ENCODE measurements at places on chromosomes 11 and 22.

GRCh38 chr11:93524858-93525257 lies 18.3 kb downstream of the SMCO4 start:
- DNase-seq, result no peak

GRCh38 chr22:45334068-45334467 lies 24.3 kb downstream of the FAM118A start:
- no peak for DNase-seq

GRCh38 chr11:128570632-128571031 lies 16.7 kb downstream of the ETS1 start:
- DNase-seq, result no peak

DNA sequence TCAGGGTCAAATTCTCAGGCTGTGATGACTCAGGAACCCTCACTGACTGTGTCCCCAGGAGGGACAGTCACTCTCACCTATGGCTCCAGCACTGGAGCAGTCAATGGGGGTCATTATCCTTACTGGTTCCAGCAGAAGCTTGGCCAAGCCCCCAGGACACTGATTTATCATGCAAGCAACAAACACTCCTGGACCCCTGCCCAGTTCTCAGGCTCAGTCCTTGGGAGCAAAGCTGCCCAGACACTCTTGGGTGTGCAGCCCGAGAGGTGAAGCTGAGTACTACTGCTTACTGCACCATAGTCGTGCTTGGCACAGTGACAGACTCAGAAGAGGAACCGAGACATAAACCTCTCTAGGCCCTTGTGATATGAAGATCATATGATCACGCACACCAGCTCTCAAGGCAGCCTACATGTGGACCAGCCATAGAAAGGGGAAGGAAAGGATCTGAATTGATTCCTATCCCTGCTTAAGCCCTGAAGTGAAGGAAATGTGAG lies 58.2 kb downstream of the ZNF280B start:
- DNase-seq, result peak; percentile 37

DNA sequence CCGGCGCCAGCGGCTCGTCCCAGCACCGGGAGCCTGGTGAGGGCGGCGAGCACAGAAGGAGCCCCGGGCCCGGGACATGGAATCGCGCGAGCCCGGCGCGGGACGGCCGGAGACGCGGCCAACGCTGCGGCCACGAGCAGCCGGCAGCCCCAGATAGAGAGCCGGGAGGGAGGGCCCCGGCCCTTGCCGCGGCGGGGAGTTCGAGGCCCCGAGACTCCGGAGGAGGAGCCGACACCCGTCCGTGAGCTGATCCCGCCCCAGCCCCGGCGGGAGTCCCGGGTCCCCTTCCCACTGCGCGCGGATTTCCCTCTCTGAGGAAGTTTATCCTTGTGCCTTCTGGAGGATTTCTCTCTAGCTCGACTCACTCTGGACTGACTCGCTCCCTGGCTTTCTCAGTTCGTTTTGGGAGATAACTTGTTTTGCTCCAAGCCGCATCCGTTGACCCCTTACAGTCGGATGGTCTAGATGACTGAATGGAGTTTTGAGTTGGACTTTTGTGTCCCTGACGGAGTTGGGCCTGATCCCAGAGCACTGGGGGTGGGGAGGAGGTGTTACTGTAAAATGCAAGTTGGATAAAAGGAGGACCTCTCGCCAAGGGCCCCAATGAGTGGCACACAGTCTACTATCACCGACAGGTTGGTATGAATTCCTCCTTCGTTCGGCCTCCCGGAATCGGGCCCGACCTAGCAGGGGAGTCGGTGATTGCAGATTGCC lies 585 bp downstream of the ARHGEF12 start:
- DNase-seq, result no peak

GRCh38 chr11:66131937-66132632 lies 62.0 kb downstream of the PACS1 start:
- no peak for DNase-seq

DNA sequence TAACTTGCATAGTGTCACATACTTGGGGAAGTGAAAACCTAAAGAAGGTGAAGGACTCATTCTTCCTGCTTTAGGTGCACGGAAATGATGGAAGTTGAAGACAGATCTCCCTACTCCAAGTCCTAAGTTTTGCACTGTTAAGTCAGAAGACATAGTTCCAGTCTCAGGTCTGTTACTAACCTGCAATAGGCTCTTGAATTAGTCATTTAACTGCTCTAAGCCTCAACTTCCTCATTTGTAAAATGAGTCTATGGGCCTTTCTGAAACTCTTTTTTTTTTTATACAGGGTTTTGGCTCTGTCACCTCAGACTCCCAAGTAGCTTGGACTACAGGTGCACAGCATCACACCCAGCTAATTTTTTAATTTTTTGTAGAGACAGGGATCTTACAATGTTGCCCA lies 30.8 kb upstream of the POU2AF1 start:
- no peak for DNase-seq

DNA sequence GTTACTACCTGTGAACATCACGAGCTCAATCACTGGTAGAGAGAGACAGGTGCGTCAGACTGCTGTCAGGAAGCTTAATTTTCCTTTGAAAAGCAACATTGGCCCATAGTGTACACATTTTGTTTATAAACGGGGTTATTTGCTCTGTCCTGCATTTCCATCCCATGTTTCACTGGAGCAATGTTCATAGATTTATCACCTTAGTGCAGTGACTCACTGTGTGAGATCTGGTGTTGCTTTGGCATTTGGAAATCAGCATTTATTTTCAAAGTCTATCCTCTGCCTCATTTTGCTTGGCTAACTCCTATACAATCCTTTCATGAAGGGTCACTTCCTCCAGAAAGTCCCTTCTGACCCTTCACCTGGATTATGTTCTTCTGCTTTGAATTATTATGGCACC lies 529.1 kb downstream of the NELL1 start:
- DNase-seq, result no peak

DNA sequence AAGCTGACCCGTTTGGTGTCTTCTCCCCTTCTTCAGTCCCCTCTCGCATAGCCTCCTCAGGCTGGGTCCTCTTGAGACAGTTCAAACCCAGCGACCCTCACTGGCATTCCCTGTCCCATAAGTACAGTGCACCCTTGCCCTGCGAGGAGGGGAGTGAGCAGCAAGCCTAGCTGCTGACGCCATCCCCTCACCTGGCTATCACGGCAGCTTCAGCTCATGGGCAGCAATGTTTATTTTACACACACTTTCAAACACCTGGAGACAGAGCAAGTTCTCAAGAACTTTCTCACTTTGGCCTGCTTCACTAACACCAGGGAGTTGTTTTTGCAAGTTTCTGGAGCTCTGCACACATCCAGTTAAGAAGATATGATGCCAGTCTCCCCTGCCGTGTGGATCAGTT lies 189.6 kb upstream of the E2F8 start:
- DNase-seq, result no peak

DNA sequence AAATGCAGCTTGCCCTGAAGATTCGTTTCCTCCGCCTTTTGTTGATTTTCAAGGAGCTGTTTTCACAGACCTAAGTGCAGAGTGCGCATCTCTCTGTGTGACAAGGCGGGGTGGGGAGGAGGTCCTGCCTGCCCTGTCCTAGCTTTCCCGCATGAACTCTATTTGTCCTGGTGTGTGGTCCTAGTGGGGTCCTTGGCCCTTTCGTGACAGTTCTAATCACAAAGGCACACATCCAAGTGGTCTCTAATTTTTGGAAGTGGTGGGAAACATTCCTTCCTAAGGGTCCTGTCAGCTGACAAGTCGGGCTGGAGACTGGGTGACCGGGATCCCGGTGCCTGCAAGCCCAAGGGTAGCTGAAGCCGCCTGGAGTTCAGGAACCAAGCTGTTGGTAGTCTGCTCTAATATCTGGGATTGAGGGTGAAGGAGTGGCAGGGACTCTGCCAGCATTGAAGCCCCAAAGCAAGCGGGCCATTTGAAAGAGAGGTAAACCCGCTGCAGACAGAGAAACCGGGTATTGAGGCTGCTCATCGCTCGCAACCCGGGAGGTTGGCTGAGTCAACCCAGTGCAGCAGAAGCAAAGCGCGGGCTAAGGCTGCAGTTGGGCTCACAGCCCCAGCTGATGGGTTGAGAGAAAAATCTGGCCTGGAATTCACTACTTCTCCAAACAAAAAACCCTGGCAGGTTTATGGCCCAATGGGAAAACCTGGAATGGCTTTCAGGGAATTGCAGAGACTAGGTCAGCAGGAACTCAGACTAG lies 28.1 kb upstream of the FBXO3 start:
- DNase-seq, result peak; percentile 16

- no peak for DNase-seq
Measured at GRCh38 chr11:119175493-119176077, 7.1 kb downstream of the NLRX1 start.

GRCh38 chr11:82890936-82891335 lies 9.3 kb downstream of the PRCP start:
- no peak for DNase-seq

GRCh38 chr11:66883016-66883965 lies 26.4 kb downstream of the LRFN4 start:
- peak; percentile 86 for DNase-seq

DNA sequence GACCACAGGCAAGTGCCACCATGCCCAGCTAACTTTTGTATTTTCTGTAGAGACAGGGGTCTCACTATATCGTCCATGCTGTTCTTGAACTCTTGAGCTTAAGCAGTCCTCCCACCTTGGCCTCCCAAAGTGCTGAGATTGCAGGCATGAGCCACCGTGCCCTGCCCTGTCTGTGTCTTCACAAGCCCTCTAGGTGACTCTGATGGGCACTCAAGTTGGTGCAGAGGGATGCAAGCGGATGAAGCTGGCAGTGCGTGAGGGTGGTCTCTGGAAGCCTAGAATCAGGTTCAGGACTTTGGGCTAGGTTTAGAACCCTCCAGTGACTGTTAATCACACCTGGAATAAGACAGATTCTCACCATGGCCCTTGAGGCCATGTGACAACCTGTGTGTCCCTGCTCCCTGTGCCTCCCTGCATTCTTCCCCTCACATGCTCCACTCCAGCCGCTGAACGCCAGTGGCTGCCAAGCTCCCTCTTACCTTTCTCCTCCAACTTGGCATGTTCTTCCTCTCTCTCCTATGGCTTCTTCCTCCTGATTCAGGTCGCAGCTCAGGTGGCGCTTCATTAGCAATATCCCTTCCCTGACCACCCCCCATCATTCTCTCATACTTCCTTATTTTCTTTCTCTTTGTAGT lies 242.3 kb upstream of the TBCEL start:
- no peak for DNase-seq

GRCh38 chr11:44814881-44815592 lies 88.3 kb downstream of the TSPAN18 start:
- no peak for DNase-seq

DNA sequence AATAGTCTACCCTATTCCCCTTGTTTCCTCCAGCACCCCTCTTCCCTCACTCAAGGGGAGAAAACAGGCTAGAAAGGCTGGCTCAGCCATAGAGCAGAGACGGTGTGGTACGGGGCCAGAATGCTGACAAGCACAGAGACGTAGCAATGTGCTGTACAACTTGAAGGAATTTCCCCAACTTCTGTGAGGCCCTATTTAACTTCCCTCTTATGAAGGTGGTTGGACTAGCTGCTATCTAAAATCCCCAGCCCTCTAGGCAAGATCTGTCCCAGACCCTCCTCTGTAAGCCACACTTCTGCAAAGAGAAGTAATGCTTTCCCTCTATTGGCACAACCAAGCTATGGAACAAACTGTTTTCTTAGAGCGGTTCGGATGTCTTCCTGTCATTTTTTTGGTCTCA lies 37.8 kb downstream of the PLEKHA7 start:
- DNase-seq, result no peak

DNA sequence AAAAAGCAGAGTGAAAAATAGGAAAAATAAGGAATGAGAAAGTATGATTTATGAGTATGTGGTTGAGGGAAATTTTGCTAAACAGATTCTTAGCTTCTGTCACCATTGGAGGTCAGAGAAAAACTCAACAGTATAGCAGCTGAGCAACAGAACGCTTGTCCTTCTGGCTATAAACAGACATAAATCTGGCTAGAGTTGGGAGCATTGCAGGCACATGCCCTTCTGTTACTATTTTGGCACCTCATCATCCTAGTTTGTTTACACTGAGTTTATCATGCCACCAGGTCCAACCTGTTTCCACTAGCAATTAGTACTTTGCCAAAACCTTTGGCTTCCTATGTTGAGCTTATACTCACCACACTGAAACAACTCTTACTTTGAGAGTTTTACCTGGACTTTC lies 6.9 kb downstream of the UBE4A start:
- no peak for DNase-seq

DNA sequence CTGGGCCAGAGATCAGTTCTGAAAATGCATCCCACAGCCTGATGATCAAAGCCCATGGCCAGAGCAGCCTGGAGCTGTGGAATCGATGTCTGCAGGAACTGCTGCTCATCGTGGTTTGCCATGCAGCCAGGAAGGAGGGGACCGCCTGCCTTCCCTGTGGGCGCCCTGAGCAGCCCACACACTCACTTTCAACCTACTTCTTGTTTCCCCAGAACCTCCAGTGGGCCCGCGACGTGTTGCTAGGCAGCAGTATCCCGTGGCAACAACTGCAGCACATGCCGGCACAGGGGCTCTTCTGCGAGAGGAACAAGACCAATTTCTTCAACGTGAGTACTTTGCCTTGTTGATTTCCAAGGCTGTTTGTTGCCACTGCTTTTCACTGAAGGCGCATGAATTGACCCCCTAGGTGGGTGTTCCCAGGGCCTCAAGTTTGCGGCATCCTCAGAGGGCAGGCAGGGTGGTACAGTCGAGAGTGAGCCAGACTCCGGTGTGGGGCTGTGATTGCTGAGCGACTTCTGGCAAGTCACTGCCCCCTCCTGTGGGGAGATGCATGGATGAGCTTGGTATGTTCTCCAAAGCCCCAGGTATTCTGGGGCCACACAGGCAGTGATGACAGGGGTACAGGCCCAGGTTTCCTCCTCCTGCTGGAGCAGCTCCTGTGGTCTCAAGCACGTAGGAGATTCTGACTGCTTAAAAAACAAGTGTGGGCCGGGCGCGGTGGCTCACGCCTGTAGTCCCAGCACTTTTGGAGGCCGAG lies 47.0 kb upstream of the SUSD2 start:
- DNase-seq, result peak; percentile 57

DNA sequence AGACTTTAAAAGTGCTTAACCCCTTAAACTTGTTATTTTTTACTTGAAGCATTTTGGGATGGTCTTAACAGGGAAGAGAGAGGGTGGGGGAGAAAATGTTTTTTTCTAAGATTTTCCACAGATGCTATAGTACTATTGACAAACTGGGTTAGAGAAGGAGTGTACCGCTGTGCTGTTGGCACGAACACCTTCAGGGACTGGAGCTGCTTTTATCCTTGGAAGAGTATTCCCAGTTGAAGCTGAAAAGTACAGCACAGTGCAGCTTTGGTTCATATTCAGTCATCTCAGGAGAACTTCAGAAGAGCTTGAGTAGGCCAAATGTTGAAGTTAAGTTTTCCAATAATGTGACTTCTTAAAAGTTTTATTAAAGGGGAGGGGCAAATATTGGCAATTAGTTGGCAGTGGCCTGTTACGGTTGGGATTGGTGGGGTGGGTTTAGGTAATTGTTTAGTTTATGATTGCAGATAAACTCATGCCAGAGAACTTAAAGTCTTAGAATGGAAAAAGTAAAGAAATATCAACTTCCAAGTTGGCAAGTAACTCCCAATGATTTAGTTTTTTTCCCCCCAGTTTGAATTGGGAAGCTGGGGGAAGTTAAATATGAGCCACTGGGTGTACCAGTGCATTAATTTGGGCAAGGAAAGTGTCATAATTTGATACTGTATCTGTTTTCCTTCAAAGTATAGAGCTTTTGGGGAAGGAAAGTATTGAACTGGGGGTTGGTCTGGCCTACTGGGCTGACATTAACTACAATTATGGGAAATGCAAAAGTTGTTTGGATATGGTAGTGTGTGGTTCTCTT lies 2.8 kb downstream of the MALAT1 start:
- DNase-seq, result peak; percentile 65

- no peak for DNase-seq
Measured at GRCh38 chr22:43745411-43745770, 66.7 kb downstream of the EFCAB6 start.
